ENCODE measurements at places on chromosomes 1 and 21. TPM values are rescaled to one million over a fixed set of nuclear protein-coding genes. Genes with fewer than 3 reads are reported as not detected.

DNA sequence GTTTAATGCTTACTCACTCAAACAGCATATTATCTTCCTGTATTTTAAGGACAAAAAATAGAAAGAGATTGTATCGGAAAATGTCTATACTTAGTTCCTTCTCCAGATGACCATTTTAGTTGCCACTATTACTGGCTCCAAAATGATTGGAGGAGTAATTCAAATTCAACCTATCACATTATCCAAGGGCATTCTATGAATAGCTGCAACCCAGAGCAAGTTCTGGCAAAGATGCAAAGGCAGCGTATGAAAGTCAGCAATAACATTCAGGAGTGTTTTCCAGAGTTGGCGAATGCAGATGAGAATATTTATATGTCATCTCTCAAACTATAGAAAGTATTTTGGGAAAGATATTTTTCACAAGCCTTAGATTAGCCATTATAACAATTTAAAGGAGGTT lies 389.8 kb upstream of the ADGRL2 start:
- no peak overlapping the region for H3K4me3 ChIP-seq
- H3K27ac ChIP-seq, result no peak overlapping the region
- H3K4me1 ChIP-seq, result no peaks in the 10 kb centered on the region
- H3K36me3 ChIP-seq, result no peaks in the 10 kb centered on the region
- DNase-seq, result no peak
- no peaks in the 10 kb centered on the region for H3K27me3 ChIP-seq

GRCh38 chr1:110752941-110753725 lies 78.4 kb upstream of the KCNA3 start:
- no peak for DNase-seq
- no peak overlapping the region for H3K4me3 ChIP-seq
- H3K27ac ChIP-seq, result no peak overlapping the region
- no peaks in the 10 kb centered on the region for H3K36me3 ChIP-seq

PPCS gene
- total RNA-seq, result 25.5 TPM

DNA sequence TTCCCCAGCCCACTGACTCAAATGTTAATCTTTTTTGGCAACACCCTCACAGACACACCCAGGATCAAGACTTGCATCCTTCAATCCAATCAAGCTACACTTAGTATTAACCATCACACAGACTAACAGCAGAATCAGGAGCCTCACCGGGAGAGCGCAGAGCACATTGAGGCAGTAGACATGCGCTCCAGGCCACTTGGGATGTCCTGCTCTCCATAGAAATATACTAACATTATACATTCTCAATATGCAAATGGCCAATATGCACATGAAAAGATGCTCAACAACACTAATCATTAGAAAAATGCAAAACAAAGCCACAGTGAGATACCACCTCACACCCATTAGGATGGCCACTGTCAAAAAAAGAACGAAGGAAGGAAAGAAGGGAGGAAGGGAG lies 135.0 kb upstream of the KCNE2 start:
- no peak overlapping the region for H3K27ac ChIP-seq
- no peaks in the 10 kb centered on the region for H3K4me1 ChIP-seq
- DNase-seq, result no peak
- no peak overlapping the region for H3K4me3 ChIP-seq

MAEL gene
- total RNA-seq, result not detected

CCDC30 gene
- total RNA-seq, result 2.3 TPM

HP1BP3 gene
- 138 TPM for total RNA-seq

DNA sequence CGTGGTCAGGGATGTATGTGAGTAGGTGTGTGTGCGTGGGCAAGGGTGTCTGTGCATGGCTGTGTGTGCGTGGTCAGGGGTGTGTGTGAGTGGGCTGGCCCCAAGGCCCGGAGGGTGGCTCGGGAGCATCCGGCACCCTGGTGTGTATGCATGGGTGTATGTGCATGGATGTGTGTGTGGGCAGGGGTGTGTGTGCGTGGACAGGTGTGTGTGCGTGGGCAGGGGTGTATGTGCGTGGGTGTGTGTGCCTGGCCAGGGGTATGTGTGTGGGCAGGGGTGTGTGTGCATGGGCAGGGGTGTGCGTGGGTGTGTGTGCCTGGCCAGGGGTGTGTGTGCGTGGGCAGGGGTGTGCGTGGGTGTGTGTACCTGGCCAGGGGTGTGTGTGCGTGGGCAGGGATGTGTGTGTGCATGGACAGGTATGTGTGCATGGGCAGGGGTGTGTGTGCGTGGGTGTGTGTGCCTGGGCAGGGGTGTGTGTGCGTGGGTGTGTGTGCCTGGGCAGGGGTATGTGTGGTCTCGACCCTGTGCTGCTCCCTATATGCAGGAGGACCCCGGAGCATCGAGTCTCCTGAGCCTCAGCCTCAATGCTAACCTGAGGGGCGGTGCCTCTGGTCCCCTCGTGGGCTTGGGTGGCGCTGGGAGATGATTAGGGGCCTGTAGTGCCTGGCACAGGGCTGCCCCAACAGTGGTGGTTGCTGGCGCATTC lies 16.3 kb downstream of the ARHGEF16 start:
- no peak overlapping the region for H3K4me3 ChIP-seq
- DNase-seq, result no peak
- no peaks in the 10 kb centered on the region for H3K4me1 ChIP-seq
- H3K27me3 ChIP-seq, result no peaks in the 10 kb centered on the region

PEAR1 gene
- 3.2 TPM for total RNA-seq

- no peak overlapping the region for H3K27ac ChIP-seq
- peak; percentile 57 for DNase-seq
- H3K4me1 ChIP-seq, result no peaks in the 10 kb centered on the region
- H3K27me3 ChIP-seq, result no peaks in the 10 kb centered on the region
- H3K4me3 ChIP-seq, result no peak overlapping the region
- H3K36me3 ChIP-seq, result no peaks in the 10 kb centered on the region
These were observed 34.9 kb upstream of the RUNX3 start for GRCh38 chr1:24964811-24965570.

- no peaks in the 10 kb centered on the region for H3K4me1 ChIP-seq
- no peaks in the 10 kb centered on the region for H3K36me3 ChIP-seq
- no peak overlapping the region for H3K4me3 ChIP-seq
These were observed 12.4 kb upstream of the UHMK1 start for GRCh38 chr1:162485236-162485635.

LRRC7 gene
- total RNA-seq, result 0.51 TPM

DNA sequence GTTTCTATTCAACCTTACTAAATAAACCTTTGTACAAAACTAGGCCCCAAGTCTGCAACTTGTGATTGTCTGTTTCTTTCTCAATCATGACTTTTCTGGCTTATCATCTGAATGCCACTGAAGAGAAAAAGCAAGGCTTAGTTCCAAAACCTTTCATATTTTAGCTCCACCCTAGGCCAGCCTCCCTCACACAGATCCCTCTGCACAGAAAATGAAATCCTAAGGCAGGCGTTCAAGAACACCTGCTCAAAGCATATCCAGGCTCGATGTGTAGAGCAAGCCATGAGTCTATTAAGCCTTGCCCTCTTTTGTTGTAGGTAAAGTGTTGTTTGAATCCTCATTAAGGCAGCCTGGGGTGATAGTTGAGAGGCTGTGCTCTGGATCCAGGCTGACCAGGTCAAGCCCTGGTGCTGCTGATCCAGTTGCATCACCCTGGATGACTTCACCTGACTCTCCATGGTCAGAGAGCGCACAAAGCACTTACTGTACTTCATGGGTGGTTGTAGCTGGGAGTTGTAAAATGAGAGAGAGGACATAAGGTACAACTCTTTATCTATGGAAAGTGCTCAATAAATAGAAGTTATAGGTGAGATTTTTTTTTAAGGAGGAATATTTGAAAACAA lies 39.0 kb downstream of the FYB2 start:
- H3K27ac ChIP-seq, result no peak overlapping the region
- H3K27me3 ChIP-seq, result no peaks in the 10 kb centered on the region
- H3K4me3 ChIP-seq, result no peak overlapping the region
- no peaks in the 10 kb centered on the region for H3K36me3 ChIP-seq

- H3K27me3 ChIP-seq, result no peaks in the 10 kb centered on the region
- no peaks in the 10 kb centered on the region for H3K4me1 ChIP-seq
- H3K27ac ChIP-seq, result no peak overlapping the region
- no peak overlapping the region for H3K4me3 ChIP-seq
- H3K36me3 ChIP-seq, result no peaks in the 10 kb centered on the region
These were observed 60.3 kb upstream of the HIVEP3 start for GRCh38 chr1:41978986-41979385.

DNA sequence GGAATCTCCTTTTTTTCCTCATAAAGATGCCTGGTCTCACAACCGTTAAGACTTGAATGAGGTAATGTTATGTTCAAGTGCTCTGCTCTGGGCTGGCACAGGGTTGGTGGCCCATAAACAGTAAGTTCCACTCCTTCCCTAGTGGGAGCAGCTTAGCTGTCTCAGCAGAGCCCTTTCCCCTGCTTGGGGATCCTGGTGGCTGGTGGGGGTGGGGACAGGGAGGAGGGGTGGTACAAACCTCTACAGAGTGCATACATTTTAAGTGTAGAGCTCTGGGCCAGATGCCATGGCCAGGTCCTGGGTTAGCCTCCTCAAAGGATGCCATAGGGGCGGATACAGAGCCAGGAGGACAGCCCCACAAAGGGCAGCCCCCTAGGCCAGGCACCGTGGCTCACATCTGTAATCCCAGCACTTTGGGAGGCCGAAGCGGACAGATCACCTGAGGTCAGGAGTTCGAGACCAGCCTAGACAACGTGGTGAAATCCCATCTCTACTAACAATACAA lies 20.7 kb upstream of the PADI1 start:
- no peaks in the 10 kb centered on the region for H3K27me3 ChIP-seq
- no peak overlapping the region for H3K4me3 ChIP-seq
- no peaks in the 10 kb centered on the region for H3K36me3 ChIP-seq
- H3K4me1 ChIP-seq, result no peaks in the 10 kb centered on the region
- no peak for DNase-seq

DNA sequence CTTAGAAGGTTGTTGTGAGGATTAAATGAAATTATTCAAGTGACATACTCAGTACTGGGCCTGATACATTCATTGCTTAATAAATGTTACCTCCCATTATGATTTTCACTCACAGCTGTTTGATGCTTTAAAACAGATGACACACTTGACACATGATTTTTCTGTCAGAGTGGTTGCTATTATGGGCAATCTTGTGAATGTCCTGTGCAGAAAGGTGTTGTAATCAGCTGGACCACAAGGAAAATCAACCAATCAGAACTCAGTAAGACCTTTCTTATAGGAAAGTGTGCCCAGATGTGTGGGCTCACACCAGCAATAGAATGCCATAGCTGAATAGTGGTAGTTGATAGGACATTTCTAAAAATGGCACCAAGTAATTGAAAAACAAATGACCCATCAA lies 23.5 kb downstream of the GJA5 start:
- no peaks in the 10 kb centered on the region for H3K27me3 ChIP-seq
- no peak overlapping the region for H3K4me3 ChIP-seq
- H3K4me1 ChIP-seq, result peaks cover 5% of the 10 kb centered on the region
- no peak overlapping the region for H3K27ac ChIP-seq
- DNase-seq, result no peak

- H3K27ac ChIP-seq, result peak overlapping the region; percentile 55
- H3K27me3 ChIP-seq, result no peaks in the 10 kb centered on the region
- H3K4me1 ChIP-seq, result no peaks in the 10 kb centered on the region
- H3K36me3 ChIP-seq, result no peaks in the 10 kb centered on the region
These were observed 1.1 kb downstream of the AKT3 start for GRCh38 chr1:243848858-243849420.

DNA sequence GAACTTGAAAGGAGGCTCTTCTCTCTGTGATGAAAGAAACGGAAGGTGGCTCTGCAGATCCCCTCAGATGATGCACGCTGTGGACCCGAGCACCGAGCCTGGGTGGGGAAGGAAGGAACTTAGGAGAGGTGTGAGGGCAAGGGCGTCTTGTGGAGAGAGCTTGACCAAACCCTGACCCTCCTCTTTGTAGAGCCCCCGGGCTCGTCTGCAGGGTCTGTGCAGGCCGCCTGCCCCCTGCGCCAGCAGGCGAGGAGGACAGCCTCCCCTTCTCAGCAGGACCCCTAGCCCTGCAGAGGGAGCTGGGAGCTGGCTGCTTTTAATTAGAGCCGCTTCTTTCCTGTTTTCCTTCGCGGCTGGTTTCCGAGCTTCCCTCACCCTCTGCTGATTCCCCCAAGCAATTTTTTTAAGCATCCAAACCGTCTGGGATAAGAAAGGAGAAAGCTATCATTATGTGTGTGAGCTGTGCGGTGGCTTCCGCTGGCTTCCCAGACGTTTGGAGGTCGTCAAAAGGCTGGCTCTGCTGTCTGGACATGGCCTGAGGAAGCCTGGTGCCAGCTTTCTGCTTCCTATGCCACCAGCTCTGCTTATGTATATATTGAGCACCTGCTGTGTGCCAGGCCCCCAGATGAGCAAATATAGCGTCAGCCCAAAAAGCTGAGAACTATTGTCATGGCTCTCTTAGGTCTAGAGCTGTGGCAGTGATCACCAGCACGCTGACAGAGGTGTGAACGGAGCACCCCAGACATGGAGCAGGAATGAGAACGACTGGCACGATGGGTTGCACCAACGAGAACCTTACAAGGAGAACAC lies 160.2 kb upstream of the IRF2BP2 start:
- no peak overlapping the region for H3K27ac ChIP-seq
- DNase-seq, result no peak
- no peak overlapping the region for H3K4me3 ChIP-seq
- no peaks in the 10 kb centered on the region for H3K27me3 ChIP-seq
- H3K36me3 ChIP-seq, result no peaks in the 10 kb centered on the region

DNA sequence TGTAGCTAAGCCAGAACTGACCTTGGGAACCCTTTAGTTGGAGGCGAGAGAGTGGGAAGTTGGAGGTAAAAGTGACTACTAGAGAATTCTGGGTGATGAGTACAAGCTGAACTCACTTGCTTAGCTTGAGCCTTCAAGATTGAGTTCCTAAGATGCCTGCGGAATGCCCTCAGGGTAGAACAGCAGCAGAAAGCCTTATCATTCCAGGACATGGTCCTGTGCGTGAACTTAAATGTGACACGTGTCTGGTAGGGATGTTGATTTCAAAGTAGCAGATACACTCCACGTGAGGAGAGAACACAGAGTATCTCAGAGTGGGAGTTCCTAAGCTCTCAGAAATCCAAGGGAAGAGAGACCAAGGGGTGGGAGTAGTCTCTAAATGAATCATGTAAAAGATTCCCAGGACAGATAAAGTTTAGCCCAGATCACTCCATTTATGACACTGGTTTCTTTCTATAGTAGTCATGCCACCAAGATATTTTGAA lies 60.1 kb downstream of the KCNK1 start:
- H3K4me1 ChIP-seq, result peaks cover 23% of the 10 kb centered on the region
- H3K4me3 ChIP-seq, result no peak overlapping the region
- peak overlapping the region; percentile 82 for H3K27ac ChIP-seq
- no peak for DNase-seq
- H3K36me3 ChIP-seq, result no peaks in the 10 kb centered on the region

FCMR gene
- 1.0 TPM for total RNA-seq
